Osteoblast (primary cell): ENCODE measurements at places on chromosomes 5 and 9. TPM values are rescaled to one million over a fixed set of nuclear protein-coding genes. Genes with fewer than 3 reads are reported as not detected.

- H3K36me3 ChIP-seq = no peaks in the 10 kb centered on the region
- no peak for DNase-seq
- H3K4me1 ChIP-seq = peaks cover 31% of the 10 kb centered on the region
- H3K27me3 ChIP-seq = no peaks in the 10 kb centered on the region
- peak overlapping the region; percentile 99 for H3K27ac ChIP-seq
These were observed 137.4 kb upstream of the ABCA1 start for GRCh38 chr9:105065098-105066088.

- H3K4me3 ChIP-seq = no peak overlapping the region
- no peaks in the 10 kb centered on the region for H3K27me3 ChIP-seq
- DNase-seq = no peak
- no peak overlapping the region for H3K27ac ChIP-seq
- peaks cover 14% of the 10 kb centered on the region for H3K4me1 ChIP-seq
- H3K36me3 ChIP-seq = no peaks in the 10 kb centered on the region
These were observed 7.6 kb downstream of the MAN2A1 start for GRCh38 chr5:109697339-109697738.

The FST gene
- total RNA-seq = 176 and 215 TPM in 2 replicates

The FREM1 gene
- under 0.01 and 0.72 TPM in 2 replicates for total RNA-seq

The NUDT12 gene
- 14.7 and 16.3 TPM in 2 replicates for total RNA-seq

DNA sequence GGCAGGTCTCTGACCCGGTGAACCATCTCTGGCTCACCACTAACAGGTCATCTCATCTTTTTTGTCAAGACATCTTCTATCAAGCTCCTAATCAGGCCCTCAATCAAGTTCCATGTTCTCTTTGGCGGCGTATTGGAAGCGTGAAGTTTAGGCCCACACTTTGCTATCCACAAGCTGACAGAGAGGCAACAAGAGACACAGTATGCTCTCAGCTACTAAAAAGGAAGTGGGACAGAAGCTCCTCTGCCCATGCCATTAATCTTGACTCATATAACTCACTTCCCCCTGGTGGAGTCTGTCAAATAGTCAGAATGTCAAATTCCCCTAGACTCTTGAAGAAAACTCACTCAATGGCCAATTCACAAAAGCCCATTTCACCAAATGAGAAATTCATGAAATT lies 77.6 kb upstream of the TMC1 start:
- H3K4me1 ChIP-seq = peaks cover 48% of the 10 kb centered on the region
- H3K4me3 ChIP-seq = no peak overlapping the region
- H3K27ac ChIP-seq = peak overlapping the region; percentile 13
- no peaks in the 10 kb centered on the region for H3K36me3 ChIP-seq

DNA sequence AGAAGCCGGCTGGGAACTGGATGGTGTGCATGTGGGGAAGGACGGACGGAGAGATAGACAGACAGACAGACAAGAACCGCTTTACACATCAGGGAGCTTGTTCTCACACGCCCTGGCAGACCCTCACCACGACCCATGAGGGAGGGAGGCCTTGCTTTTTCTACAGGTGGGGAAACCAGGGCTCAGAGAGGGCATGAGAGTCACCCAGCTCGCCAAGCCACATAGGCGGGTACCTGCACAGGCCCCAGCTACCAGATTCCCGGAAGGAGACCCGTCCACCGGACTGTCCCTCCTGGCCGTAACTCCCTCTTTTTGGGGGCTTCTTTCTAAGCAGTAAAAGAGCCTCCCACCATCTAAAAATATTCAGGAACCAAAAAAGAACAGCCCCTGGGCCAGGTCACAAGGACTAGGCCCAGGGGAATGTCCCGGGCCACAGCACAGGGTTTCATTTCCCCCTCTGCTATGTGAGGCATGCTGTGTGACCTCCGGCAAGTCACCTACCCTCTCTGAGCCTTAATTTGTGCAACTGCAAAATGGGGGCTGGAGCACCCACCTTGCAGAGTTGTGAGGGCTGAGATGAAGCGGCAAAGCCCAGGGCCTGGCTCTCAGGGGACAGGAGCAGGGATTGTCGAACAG lies 84.4 kb upstream of the SARDH start:
- no peak overlapping the region for H3K4me3 ChIP-seq
- DNase-seq = no peak
- no peak overlapping the region for H3K27ac ChIP-seq
- H3K27me3 ChIP-seq = no peaks in the 10 kb centered on the region

GRCh38 chr9:86541014-86541570 lies 186.9 kb upstream of the TUT7 start:
- H3K4me3 ChIP-seq = no peak overlapping the region
- H3K27ac ChIP-seq = no peak overlapping the region
- DNase-seq = no peak
- no peaks in the 10 kb centered on the region for H3K4me1 ChIP-seq
- no peaks in the 10 kb centered on the region for H3K27me3 ChIP-seq
- no peaks in the 10 kb centered on the region for H3K36me3 ChIP-seq

- H3K4me1 ChIP-seq = peaks cover 13% of the 10 kb centered on the region
- DNase-seq = no peak
- H3K4me3 ChIP-seq = no peak overlapping the region
- H3K27me3 ChIP-seq = no peaks in the 10 kb centered on the region
- no peaks in the 10 kb centered on the region for H3K36me3 ChIP-seq
These were observed 132.4 kb downstream of the TMEM174 start for GRCh38 chr5:73305386-73305785.
